ENCODE measurements at places on chromosomes 7 and 10.

DNA sequence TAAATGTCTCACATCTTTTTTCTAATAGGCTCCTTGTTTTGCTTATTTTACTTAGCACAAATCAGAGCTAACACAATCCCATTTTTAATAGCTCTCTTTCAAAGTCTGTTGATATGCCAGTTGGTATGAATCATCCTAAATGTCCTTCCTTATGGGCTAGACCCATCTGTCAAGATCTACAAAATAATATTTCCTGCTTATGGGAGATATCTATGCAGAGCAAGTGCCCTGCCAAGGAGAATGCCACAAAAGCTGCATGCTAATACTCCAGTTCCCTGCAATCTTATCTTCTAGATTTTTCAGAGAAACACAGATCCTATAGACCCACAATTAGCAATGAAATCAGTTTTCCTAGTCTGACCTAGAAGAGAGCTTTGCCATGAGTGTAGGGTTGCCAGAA lies 230.8 kb upstream of the NPVF start:
- no peak for DNase-seq

DNA sequence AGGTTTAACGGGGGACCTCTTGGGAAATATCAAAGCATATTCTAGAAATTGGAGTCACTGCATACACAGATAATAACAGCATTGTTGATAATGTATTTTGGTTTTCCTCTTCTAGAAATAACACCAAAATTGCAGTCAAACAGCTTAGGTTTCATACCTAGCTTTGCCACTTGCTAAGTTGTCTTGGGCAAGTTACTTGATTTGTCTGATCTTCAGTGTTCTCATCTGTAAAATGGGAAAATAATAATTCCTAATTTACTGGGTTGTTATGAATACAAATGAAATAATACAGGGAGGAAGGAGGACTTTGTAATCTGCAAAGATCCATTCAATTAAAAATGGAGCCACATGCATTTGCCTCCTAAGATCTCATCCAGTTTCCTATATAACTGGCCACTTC lies 20.3 kb upstream of the NUP205 start:
- no peak for DNase-seq

GRCh38 chr7:377080-378040 lies 87.4 kb downstream of the FOXL3 start:
- no peak for DNase-seq

DNA sequence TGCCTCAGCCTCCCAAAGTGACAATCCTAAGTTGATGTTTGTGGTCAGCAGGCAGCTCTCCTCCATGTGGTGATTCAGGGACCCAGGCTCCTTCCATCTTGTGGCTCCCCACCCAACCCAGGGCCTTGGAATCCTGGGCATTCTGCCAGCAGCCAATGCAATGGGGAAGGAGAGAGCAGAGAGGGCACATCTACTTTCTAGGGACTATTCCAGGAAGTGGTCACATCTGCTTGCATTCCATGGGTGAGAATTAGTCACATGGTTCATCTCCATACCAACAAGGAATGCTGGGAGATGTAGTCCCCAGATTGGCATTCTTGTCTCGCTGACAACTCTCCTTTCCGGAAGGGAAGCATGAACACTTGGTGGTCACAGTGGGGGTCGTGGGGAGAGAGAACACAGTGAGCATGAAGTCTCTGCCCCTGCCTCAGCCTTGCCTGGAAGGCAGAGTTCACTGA lies 9.9 kb upstream of the SRRM3 start:
- peak; percentile 18 for DNase-seq

- no peak for DNase-seq
Observed at GRCh38 chr7:93148727-93149126, 542 bp upstream of the SAMD9L start.

GRCh38 chr7:72924386-72924732 lies 536 bp upstream of the POM121 start:
- no peak for DNase-seq

GRCh38 chr7:84714765-84715164 lies 472.1 kb downstream of the SEMA3D start:
- no peak for DNase-seq

GRCh38 chr7:47582764-47583738 lies 1.1 kb upstream of the TNS3 start:
- DNase-seq = no peak

DNA sequence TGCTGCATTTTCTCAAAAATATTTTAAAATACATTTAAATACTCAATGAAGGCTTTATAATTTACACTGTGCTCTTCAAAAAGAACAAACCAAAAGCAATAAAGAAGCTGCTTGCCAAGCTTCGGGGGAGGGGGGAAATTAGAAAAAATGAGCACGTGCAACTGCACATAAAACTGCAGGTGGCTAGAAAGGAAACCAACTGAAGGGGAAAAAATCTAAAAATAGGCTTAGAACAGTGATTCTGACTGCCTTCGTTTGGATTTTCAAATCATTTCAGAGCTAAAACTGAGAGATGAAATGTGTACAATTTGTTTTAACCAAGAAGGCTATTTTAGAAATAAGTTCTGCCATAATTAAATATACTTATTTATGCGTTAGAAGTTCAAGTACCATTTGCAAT lies 61.4 kb downstream of the ABI1 start:
- no peak for DNase-seq

DNA sequence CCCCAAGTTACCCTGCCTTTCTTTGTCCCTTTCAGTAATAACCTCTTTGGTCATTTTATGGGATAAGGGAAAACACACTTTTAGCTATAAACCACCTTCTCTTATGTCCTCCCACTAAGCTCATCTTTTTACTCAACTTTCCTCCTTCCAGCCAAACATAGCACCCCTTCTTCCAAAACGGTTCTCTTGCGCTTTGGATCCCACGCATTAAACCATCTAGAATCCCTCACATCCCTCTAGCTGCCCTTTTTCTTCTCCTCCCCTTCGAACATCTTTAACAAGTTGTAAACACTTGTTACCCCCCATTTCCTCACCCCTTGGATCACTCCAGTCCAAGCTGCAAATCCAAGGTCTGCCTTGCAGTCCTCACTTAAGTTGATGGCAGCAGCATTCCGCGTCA lies 13.4 kb downstream of the WAPL start:
- DNase-seq = no peak

- no peak for DNase-seq
Observed at GRCh38 chr7:128794020-128794419, 2.3 kb downstream of the CCDC136 start.

GRCh38 chr7:48755061-48755555 lies 169.2 kb upstream of the CDC14C start:
- DNase-seq = no peak

DNA sequence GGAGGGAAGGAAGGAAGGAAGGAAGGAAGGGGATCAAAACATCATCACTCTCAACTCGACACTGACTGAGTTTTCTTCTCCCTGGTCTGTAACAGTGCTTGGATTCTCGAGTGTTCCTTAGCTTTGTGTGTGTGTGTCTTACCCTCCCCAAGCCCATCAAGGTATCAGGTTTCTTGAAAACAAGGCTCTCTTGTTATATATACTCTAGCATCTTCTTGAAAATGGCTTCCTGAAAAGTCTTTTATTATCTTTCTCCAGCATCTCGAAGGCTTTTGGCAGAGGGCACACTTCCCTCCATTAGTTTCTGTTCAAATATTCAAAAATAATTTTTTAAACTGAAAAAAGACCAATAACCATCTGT lies 13.4 kb downstream of the SERPINE1 start:
- no peak for DNase-seq

GRCh38 chr10:5832946-5833345 lies 19.7 kb upstream of the GDI2 start:
- no peak for DNase-seq

GRCh38 chr7:25240340-25240739 lies 12.1 kb upstream of the NPVF start:
- no peak for DNase-seq

GRCh38 chr7:115127399-115128021 lies 205.6 kb downstream of the MDFIC start:
- DNase-seq = no peak

Measured in neural crest cell (in vitro differentiated cells).